ENCODE measurements at places on chromosomes 2 and 18. TPM values are rescaled to one million over a fixed set of nuclear protein-coding genes. Genes with fewer than 3 reads are reported as not detected.

Gene PROKR1
- total RNA-seq, result not detected

Gene RRM2
- total RNA-seq, result 5.3 TPM

Gene NPHP1
- total RNA-seq, result 5.1 TPM

Gene SMARCAL1
- total RNA-seq, result 28.8 TPM

Gene CLEC4F
- total RNA-seq, result not detected

Gene PCARE
- not detected for total RNA-seq

Gene MLPH
- 18.0 TPM for total RNA-seq

Gene FOXD4L1
- total RNA-seq, result 0.17 TPM

Gene ACADL
- 0.66 TPM for total RNA-seq

Gene CELF4
- total RNA-seq, result not detected

Gene IL37
- not detected for total RNA-seq

Gene PSD4
- total RNA-seq, result 1.6 TPM

Gene CHST9
- not detected for total RNA-seq

Gene ZSWIM2
- not detected for total RNA-seq

Gene TNP1
- total RNA-seq, result not detected

Gene NR4A2
- 0.33 TPM for total RNA-seq

Gene CKAP2L
- total RNA-seq, result 0.50 TPM

Gene GAL3ST2
- total RNA-seq, result not detected

Gene CARF
- total RNA-seq, result 7.6 TPM

Gene PLGLB1
- total RNA-seq, result 1.5 TPM

Gene PKP4
- total RNA-seq, result 49.6 TPM

Gene TLX2
- 0.58 TPM for total RNA-seq

Gene TBC1D8
- total RNA-seq, result 12.8 TPM

Gene PLCD4
- total RNA-seq, result 11.8 TPM

Gene MAL
- 0.17 TPM for total RNA-seq

Gene ATP5F1A
- total RNA-seq, result 696 TPM

Gene CDKL4
- 1.3 TPM for total RNA-seq

Gene CPLX4
- not detected for total RNA-seq

Gene C1GALT1C1L
- total RNA-seq, result 1.0 TPM

Gene COLEC11
- not detected for total RNA-seq

Gene SH2D6
- total RNA-seq, result not detected

Gene IL1B
- total RNA-seq, result 0.15 TPM

Gene MC5R
- not detected for total RNA-seq

Gene POTEC
- total RNA-seq, result not detected

Gene IGFBP2
- 6.9 TPM for total RNA-seq

Gene BOK
- total RNA-seq, result 17.2 TPM

Gene TUBB8B
- total RNA-seq, result not detected

Gene MC4R
- total RNA-seq, result not detected

Gene NTSR2
- not detected for total RNA-seq

Gene TUBA3D
- not detected for total RNA-seq

Gene FHOD3
- 22.3 TPM for total RNA-seq

Gene CYP27A1
- total RNA-seq, result 19.1 TPM

Gene STPG4
- total RNA-seq, result 0.17 TPM

Gene DOK6
- total RNA-seq, result 5.6 TPM

Gene TXNDC2
- total RNA-seq, result under 0.01 TPM

Gene BCS1L
- 32.3 TPM for total RNA-seq

Gene IL36A
- total RNA-seq, result not detected

Gene TCF23
- not detected for total RNA-seq

Gene ABCG8
- not detected for total RNA-seq
